NCI-H2171 (cell line): ENCODE measurements at places on chromosomes 5 and 9.

DNA sequence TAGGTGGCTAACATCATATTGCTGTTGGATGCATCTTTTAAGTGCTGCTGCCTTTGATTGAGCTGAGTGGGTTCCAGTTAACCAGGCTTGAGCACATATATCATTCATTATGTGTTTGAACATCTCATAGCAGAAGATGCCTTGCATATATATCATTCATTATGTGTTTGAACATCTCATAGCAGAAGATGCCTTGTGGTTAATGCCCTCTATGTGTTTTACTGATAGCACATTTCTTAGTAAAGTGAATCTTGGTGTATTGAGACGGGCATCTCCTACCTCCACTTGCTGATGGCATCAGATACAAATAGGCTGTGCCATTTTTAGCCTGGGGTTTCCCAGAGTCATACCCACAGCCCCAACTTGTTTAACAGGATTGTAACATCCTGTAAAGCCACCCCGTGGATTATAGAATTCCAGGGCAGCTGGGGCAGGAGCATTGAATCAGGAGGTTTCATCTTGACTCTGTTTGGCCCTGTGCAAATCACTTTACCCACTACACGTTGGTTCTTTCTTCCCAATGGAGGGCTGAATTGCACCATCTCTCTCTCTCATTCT lies 26.5 kb downstream of the MTAP start:
- DNase-seq, result no peak

DNA sequence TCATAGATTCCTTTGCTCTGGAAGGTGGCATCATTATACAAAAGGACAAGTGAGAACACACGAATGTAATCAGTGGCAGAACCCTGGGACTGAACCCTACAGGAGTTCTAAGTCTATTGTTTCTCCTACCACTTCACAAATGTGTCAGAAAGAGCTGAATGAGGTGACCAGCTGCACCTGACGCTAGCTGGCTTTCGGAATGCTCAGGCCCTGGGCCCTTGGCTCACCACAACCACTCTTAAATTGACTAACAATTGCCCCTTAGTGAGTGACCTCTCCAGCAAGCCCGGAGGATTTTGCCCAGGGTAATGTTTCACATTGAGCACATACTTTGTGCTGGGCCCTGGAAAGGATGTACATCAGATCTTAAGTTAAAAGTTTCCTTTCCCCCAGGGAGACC lies 41.2 kb upstream of the ABCA1 start:
- DNase-seq, result no peak

DNA sequence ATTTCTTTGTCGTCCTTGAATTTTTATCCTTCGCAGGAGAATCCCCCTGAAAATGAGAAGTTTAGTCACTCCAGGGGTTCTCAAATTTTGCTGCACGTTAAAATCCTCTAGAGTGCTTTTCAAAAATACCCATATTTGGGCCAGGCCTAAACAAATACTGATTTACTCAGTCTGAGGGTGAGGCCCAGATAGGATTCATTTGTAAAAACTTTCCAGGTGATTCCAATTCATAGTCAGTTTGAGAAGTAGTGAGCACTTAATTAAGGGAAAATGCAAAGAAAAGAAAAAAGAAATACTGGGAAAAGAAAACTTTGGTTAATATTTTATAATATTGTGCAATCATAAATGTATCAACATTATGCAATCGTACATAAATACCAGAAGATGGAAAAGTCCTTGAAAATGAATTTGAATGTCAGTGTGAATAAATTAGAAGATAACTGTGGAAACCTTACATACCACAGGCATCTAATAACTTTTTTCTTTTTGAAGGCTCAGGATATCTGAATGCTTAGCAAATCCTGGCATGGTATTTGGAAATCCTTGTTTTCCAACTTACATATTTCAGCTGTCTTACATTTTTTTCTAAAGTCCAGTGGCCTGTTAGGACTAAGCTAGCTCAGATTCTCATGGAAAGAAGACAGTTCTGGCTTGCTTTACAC lies 116.5 kb upstream of the DAPK1 start:
- no peak for DNase-seq

DNA sequence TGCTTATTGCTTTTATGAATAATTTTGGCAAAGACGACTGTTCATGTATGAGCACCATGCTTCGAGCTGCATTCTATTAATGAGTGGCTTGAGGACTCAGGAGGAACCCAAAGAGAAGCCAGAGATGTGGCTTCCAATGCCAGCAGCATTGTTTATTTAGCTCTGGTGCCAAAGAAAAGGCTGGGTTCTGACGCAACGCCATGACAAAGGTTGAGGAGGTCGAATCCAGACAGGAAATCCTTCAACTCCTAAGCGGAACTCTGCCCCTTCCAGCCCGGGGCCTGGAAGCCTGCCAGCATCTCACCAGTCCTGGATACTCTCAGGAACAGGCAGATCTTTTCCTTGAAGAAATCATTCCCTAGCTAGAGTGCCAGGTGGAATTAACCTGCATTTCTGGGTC lies 104.4 kb downstream of the ARHGAP26 start:
- no peak for DNase-seq

GRCh38 chr5:7412409-7412808 lies 16.5 kb downstream of the ADCY2 start:
- DNase-seq, result no peak

- no peak for DNase-seq
Observed at GRCh38 chr9:92617195-92617813, 52.6 kb downstream of the IPPK start.

DNA sequence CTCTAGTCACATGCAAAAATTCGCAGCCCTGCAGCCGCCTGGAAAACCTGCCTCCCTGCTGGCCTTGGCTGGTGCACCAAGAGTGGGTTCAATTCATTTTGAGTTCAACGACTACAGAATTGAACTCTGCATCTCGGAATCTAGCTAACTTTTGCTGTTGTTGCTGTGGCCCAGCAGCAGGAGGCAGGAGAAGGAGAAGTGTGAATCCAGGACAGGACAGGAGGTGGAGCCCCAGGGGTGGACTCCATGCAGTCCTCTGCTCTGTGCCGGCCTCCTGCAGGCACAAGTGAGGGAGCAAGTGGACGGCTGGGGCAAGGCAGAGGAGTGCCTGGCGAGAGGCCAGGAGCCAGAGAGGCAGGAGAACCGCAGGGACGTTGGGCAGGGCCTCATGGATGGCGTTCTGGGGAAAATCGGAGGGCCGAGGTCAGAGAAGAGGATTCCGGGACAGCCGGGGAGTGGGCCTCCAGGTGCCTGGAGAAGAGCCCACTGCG lies 214.2 kb downstream of the FANCC start:
- DNase-seq, result no peak

GRCh38 chr5:43386960-43387362 lies 25.2 kb downstream of the CCL28 start:
- DNase-seq, result no peak

DNA sequence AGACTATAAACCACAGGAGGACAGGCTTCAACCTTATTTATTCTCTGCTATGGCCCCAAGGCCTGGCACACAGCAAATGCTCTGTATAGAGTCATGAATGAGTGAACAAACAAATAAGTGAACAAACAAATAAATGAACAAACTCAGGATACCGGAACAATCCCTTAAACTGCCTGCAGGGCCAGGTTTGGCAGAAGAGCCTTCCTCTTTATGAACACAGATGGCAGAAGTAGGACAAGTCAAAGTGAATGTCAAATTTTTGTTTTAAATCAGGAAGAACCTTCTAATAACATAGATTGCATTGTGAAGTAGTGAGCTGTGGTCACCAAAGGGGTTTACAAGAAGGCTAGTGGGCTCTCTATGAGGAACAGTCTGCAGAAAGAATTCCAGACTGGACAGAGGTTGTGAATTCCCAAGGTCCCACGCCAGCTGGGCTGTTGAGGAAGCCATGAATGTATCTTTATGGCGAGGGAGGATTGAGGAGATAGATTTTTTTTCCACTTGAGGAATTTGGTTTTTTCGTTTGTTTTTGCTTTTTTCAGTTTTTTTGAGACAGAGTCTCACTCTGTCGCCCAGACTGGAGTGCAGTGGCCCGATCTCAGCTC lies 30.3 kb upstream of the STING1 start:
- no peak for DNase-seq

DNA sequence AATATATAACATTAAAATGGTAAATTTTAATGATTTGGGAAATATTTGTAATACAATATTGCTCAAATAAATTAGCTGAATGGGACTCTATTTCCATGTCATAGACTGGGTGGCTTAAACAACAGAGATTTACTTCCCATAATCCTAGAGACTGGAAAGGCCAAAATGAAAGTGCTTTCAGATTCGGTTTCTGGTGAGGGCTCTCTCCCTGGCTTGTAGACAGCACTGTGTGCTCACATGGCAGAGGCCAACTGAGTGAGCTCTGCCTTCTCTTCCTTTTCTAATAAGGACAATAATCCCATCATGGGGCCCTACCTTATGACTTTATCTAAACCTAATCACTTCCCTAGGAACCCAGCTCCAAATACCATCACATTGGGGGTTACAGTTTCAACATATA lies 196.2 kb downstream of the MARCHF11 start:
- DNase-seq, result no peak

- no peak for DNase-seq
Observed at GRCh38 chr5:81530919-81531318, 137.0 kb upstream of the ACOT12 start.

GRCh38 chr5:171201310-171201709 lies 107.7 kb upstream of the TLX3 start:
- peak; percentile 55 for DNase-seq
